M059J (cell line): ENCODE measurements at places on chromosomes 16 and 17.

GRCh38 chr17:35051579-35052240 is 11.8 kb downstream of the RFFL start:
- peak; percentile 62 for DNase-seq

DNA sequence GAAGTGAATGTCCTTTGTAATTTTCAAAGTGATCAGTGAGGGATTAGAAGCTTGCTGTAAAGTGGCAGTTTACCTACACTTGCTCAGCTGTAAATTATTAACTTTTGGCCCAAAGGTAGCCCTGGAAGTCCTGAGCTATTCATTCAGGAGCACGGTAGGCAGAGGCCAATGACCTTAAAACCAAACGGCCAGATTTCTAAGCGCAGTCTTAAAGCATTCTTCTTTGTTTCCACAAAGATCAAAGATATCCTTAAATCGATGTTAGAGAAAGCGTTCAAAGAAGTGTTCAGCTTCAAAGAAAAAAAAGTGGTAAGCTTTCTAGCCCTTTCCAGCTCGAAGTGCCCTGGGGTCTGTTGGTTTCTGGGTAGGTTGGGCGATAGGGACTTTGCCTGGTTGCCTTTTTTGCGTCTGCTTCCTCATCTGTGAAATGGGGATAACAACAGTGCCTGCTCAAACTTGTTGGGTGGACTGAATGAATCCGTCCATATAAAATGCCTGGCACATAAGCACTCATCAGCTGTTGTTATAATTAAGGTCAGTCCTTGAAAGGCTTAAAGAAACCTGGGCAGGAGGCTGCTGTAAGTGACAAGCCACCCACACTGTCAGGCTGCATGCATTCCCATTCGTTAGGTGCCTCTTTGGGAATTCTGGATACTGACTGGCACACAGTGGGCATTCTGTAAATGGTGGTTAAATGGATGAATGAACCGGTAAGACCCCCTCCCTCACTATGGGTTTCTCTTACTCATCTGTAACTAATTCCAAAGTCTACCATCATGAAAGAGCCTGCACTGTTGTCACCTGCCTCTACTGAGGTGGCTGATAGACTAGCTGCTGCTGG is 113.2 kb downstream of the PRKCA start:
- no peak for DNase-seq

DNA sequence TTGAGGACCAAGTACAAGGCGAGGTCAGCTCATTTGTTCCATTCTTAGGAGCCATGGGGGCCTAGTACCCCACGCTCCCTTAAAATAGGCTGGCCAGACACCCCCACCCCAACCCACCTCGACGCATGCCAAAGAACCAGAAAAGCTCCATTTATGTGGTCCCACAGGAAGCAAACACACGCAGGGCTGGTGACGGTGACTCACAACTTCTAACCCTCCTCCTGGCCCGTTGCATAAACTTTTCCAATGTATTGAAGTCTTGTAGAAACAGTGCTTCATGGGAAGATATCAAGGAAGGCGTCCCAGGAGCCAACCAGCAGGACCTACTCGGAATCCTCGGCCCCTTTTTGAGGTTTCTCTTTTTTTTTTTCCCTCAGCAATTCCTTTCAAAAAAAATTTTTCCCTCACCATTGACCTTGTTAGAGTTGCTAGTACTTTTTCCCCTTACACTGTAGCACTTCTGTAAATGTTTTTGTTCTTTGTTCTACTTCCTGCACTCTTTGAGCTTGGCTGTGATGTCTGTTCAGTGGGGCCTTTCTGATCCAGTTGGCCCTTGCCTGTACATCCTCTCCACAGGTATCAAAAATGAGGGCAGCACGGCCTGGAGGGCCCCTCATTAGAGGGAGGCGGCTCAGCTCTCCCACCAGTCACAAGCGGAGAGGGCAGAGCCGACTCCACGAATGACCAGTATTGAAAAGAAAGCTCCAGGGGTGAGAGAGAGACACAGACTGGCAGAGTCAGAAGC is 208.3 kb downstream of the RGS9 start:
- peak; percentile 76 for DNase-seq

DNA sequence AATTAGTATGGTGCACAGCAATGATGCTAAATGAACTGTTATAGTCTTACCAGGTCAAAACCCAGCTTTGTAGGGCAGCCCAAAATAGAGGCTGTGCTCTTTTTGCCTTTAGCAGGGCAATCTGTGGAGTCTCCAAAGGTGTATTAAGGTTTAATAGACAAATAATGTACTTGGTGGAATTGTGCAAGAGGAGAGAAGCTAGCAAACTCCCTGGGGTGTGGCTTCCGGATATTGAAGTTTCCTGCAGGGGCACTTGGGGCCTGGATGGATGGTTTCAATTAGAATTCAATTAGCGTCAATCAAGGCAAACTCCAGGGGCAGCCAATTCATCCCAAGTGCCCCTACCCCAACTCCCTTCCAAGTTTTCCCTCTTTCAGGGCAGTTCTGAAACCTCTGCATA is 285.8 kb downstream of the UTP18 start:
- no peak for DNase-seq

GRCh38 chr16:60739737-60740683 is 1296.2 kb downstream of the CDH8 start:
- peak; percentile 5 for DNase-seq

DNA sequence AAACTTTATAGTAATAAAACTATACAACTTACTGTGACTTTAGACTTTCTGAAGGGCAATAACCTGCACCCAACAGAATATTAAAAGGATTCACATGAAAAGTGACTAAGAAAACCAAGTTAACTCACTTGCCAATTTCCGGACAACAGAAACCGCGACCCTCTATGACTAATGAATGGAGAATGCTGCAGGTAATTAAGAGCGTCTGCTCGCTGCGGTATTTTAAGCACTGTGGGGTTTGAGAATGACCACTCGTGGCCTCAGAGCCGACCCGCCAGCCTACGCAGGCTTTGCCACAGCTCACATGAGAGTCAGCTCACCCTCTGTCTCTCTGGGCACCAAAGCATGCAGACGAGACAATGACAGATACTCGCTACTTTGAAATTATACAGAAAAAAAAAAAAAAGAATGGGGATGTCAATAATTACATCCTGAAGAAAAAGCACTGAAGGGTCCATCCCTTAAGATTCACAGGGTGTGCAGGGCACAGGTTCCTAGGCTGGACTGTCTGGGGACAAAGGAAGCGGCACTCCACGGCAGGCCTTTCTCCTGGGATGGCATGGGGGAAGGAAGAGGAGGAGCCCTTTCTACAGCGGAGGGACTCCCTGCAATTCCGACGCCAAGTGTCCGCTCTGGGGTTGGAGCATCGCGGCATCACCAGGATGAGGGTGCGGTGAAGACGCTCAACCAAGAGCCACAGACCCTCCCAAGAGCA is 35.0 kb downstream of the ZCCHC14 start:
- DNase-seq = peak; percentile 99

DNA sequence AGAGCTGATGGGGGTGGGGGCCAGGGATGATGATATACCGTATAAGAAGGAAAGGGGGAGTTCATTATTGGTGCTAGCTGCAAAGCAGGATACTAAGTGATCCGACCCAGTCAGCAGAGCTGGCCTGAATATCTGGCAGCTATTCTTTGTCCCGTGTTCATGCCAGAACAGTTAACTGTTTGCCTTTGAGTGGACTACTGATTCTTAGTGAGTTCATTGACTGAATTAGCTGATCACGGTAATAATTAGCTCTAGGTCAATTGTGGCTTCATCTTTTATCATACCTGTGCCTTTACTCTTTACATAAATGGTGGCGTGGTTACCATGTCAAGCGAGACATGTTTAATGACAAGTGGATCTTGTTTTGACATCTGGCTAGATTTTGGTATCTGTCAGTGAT is 5.3 kb downstream of the KPNB1 start:
- no peak for DNase-seq

DNA sequence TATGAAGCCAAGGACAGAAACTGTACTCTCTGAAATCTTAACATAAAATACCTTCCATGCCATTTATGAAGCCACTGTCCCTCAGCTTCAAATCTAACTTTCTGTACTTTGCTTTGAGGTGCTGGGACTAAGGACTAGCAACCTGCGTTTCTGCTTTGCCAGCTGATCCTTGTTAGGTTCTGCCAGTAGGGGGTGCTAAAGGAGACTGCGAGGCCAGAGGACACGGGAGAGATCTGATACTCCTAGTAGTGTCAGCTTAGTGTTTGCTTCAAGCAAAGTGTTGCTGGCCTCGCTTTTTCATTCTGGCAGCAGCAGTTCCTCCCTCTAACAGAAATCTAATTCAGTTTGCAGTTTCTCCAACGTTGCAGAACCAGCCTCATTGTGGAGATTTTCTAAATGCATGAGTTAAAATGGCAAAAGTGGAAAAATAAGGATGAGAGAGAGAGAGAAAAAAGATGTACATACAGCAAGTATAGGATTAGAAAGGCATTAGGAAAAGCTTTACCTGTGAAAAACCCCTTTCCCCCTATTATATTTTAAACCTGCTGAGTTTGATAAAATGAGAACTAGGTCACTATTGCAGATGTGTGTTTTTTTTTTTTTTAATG is 297.5 kb downstream of the CA10 start:
- DNase-seq = no peak

- DNase-seq = peak; percentile 40
Measured at GRCh38 chr16:57950382-57950781, 20.5 kb downstream of the CNGB1 start.

- no peak for DNase-seq
Measured at GRCh38 chr17:5049314-5049841, 14.2 kb upstream of the SLC52A1 start.

DNA sequence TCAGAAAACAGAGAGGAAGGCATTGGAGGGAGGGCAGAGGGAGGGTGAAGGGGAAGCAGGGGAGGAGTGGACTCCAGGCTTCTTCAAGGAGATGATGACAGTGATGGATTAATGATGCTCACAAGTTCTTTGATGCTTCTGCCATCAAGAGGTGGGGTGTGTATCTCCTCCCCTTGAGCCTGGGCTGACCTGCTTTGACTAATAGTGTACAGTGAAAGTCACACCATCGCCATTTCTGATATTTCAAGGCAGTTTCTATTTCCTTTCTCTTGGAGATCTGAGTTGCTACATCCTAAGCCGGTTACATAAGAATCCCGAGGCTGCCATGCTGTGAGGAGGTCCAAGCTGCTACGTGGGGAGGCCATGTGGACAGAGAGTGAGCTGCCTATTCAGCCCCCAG is 312.5 kb downstream of the MAF start:
- DNase-seq = no peak

GRCh38 chr17:57810721-57811637 is 38.9 kb downstream of the MRPS23 start:
- peak; percentile 66 for DNase-seq

DNA sequence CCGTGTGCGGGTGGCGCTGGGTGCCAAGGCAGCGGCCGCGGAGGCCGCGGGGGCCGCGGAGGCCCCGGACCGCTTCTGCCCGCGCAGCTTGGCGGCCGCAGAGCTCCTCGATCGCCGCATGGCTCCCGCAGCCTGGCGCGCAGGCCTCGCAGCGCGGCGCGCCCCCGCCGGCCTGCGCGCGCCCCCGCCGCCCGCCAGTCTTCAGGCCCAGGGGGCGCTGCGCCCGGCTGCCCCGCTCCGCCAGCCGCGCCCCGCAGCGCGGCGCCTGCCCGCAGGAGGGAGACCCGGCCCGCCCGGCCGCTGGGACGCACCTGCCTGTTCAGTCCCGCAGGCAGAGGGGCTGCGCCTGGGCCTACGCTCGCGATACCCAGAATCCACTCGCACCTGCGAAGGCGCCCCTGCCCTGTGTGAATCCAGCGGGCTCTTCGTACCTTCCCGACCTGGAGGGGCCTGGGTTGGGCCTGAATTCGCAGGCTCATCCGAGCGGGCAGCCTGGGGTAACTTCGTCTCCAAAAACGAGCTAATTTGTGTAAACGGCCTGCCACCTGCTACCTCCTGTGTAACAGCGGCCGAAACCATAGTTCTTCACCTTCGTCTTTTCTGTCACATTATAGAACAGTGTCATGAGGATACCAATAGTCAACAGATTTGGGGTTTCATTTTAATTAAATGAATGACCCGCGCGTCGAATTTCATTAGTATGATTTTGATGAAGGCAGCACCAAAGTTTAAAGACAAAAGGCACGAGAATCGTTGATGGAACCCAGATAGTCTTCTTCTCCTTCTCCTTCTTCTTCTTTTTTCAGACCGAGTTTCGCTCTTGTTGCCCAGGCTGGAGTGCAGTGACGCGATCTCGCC is at the start of gene CENPV:
CENPV (minus strand) TSS at position 153 of the 858 bp plus-strand sequence; CDS start at position 120, 33 bp downstream.
- DNase-seq = no peak

GRCh38 chr17:68462381-68463210 is 5.3 kb upstream of the WIPI1 start:
- peak; percentile 83 for DNase-seq

- DNase-seq = no peak
Measured at GRCh38 chr16:58678269-58678668, 6.3 kb downstream of the SLC38A7 start.

DNA sequence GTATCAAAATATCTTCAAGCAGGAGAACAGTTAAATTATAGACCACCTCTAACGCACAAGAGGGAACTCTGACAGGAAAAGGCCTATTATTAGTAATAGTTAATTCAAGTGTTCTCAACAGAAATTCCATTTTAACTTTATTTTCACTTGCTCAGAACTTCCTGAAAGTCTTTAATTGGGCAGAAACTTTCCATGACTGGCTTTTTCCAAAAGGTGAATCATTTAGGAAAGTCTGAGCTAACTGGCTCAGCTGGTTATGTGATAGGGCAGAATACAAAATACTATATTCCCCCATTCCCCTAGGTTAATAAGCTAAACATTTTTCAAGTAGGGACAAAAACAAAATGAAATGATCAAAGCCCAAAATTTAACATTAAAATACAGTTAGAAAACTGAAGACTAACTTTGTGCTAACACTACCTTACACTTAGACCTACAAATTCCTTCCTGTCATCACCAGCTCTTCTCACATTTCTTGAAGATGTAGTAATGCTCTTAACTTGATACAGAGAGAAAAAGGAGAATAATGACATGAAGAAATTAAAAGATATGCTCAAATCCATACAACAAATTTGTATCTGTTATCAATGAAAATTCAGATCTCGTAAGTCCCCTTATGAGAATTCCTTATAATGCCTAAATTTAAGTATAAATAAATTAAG is 31.0 kb downstream of the CFDP1 start:
- peak; percentile 75 for DNase-seq

DNA sequence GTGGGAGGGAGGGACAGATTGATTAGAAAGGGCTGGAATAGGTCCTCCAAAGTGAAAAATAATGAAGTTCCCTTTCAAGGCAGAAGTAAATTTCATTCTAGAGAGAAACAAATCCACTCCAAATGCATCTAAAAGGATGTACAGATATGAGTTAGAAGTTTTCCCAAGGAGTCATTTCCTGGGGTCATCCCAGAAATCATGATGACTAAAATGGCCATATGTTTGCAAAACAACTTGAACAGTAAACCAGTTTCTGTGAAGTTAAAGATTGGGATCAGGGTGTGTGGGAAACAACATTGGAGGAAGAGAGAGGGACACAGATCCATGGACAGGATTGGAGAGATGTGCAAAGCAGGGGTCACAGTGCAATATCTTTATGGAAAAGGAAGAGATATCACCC is 32.5 kb upstream of the ARHGAP44 start:
- peak; percentile 3 for DNase-seq

DNA sequence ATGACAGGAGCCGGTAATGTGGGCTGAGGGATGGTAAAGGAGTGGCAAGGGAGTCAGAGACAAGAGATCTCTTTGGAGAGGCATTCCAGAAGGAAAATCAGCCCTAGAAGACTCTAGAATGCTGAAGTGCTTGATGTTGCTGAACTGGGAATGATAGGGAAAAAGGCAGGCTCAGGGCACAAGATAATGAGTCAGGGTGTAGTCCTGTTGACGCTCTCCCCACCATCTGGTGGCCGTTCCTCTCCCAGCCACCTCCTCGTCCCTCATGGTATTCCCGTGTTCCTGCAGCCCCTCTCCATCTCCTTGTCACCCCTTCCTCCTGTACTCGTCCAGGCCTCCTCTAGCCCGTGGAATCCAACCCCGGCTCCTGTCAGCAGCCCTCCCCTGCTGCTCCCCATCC is 11.1 kb upstream of the ALDOA start:
- peak; percentile 15 for DNase-seq
